Stimulated activated CD4-positive, alpha-beta T cell treated with anti-CD3 and anti-CD28 coated beads, TNF-alpha, amount 100 ng/mL, for 48 hours (primary cell): ENCODE measurements at places on chromosomes 6 and 20.

DNA sequence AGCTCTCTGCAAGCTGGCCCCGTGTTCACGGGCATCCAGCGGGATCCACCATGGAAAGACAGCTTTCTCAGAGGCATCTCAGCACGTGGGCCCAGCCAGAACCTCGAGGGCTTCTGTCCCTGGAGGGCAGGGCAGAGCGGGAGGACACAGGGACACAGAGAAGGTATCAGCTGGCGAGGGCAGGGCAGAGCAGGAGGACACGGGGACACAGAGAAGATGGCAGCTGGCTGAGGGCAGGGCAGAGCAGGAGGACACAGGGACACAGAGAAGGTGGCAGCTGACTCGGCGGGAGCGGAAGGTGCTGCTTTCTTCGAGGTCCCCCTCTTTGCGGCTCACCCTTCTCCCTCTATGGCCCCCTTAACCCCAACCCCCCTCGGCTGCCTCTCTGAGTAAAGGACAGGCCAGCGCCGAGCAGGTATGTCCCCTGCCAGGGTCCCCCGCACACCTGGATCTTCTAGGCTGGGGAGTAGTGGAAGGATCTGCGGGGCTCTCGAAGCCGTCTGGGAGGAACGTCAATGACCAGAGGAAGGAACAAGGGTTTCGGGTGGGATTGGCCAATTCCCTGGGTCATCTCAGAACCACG lies 28.9 kb upstream of the BHLHE23 start:
- DNase-seq = no peak

DNA sequence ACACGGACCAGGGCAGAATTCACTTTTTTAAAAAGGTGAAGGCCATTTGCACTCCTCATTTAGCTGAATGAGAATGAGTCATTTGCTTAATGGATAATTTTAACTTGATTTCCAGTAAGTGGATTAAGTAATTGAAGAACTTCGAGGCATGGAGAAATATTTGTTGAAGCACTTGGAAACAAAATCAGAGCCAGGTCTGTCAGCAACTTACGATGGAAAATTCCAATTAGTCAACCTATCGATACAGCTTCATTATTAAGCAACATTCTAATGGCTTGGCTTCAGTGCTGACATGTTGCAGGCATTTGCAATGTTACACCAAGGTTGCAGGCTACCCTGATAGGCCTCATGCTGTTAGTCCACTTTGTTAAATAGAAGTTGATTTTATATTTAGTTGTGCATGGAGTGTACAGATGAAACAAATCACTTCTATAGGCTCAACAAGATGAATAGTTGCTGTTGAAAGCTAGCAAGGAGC lies 423.5 kb upstream of the SLC35B3 start:
- no peak for DNase-seq

DNA sequence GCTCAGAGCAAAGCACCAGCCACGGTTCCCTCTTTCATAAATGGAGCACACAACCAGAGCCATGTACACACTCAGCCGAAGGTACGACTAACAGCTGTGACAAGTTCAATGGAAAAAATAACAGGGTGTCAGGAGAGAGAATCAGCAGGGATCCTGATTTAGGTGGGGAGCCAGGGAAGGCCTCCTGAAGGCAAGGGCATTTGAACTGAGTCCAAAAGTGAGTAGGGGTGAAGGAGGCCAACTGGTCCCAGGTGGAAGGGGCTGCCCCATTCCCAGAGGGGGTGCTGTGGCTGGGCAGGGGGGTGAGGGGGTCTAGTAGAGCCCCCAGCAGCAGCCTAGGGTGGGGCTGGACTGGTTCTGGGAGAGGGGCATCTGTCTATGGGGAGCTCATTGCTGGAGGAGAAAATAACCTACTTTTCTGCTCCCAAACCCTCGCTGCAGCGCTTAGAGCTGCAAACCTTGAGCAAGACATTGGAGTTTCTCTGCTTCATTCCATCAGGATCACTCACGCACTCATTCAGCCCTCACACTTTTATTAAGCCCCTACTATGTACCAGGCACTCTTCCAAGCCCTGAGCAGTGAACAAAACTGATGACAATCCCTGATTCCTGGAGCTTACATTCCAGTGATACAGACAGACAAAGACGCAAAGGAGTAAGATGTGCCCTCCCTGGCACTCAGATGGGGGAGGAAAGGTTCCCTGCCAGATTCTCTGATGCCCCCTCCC lies 113.5 kb downstream of the TOX2 start:
- no peak for DNase-seq

GRCh38 chr20:47660983-47661700 lies 124.1 kb downstream of the SULF2 start:
- DNase-seq = no peak

DNA sequence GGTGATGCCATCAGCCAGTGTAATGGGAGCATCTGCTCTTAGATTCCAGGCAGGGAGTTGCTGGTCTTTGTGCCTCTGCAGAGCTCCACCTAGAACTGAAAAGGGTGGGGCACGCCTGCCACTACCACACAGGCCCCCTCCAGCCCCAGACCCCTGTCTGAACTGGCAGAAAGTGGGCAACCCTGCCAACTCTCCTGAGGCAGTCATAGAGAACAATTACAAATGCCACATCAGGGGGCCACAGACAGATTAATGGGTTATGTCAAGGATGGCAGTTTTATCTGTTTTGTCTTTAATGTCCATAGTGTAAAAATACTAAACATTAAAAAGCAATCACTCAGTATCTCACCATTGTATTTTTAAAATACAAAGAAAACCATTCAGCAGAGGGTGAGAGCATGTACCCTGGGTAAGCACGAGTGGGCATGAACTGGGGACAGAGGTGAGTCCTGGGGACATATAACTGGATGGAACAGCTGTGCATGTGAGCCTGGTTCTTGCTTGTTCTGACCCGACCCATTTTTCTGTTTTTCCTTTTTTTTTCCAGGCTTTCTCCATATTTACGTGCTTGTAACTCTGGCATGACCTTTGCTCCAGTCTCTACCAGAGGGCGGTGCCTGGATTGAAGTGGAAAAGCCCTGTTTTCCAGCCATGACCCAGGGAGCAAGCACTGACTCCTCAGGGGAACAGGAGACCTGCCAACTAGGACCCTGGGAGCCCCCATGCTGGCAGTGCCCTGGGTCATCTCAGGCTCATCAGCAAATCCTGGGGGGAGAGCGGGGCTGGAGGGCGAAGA lies 8.2 kb downstream of the TRAF3IP2 start:
- no peak for DNase-seq

- no peak for DNase-seq
Observed at GRCh38 chr6:76441875-76442274, 369.4 kb upstream of the IMPG1 start.

- DNase-seq = no peak
Observed at GRCh38 chr6:137883400-137884148, 16.5 kb downstream of the TNFAIP3 start.

- no peak for DNase-seq
Observed at GRCh38 chr6:46983007-46983411, 59.1 kb downstream of the ADGRF1 start.

- peak; percentile 53 for DNase-seq
Observed at GRCh38 chr20:49541733-49542513, 26.0 kb downstream of the PTGIS start.

DNA sequence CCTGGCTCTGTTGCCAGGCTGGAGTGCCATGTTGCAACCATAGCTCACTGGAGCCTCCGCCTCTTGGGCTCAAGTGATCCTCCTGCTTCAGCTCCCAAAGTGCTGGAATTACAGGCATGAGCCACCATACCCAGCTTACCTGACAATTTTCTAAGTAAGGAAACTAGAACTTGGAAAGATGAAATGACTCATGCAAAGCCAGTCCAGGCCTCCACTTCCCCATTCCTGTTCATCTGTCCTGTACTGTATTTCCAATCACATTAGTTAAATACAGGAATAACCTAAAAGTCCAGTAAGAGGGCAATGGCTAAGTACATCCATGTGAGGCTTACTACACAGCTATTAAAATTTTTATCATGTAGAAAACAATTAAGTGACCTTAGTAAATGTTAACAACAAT lies 8.3 kb upstream of the ADGB start:
- DNase-seq = no peak

- peak; percentile 6 for DNase-seq
Observed at GRCh38 chr6:4935486-4935885, 68.4 kb downstream of the RPP40 start.

GRCh38 chr20:15033891-15034290 lies 696.5 kb upstream of the FLRT3 start:
- DNase-seq = no peak

DNA sequence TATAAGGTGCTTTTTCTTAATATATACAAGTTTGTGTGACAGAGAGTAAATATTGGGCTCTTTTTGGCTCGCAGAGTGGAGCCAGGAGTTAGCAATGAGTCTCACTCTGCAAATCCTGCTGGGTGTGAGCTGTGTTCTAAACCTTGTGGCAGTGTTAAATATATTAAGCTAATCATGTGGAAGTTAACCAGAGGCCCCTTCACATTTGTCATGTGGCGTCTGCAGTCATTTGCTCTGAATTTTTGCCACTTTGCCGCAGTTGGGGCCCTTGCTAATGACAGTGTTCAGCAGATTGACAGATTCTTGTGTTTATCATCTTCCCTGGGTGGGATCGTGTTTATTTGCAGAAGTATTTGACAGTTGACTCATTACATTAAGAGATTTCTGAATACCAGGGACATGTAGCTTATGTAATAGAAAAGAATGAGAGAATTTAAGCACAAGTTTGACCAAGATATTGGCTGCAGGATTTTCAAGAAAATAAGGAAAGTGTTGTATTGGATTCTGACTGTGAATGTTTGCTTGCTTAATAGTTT lies 37.9 kb downstream of the SPATA2 start:
- no peak for DNase-seq

- DNase-seq = no peak
Observed at GRCh38 chr6:126779331-126779730, 339.1 kb upstream of the RSPO3 start.

- no peak for DNase-seq
Observed at GRCh38 chr6:24089736-24090135, 36.3 kb upstream of the NRSN1 start.

- no peak for DNase-seq
Observed at GRCh38 chr20:46062151-46062550, 27.6 kb downstream of the NCOA5 start.

GRCh38 chr6:123529058-123529457 lies 107.7 kb downstream of the TRDN start:
- DNase-seq = no peak

DNA sequence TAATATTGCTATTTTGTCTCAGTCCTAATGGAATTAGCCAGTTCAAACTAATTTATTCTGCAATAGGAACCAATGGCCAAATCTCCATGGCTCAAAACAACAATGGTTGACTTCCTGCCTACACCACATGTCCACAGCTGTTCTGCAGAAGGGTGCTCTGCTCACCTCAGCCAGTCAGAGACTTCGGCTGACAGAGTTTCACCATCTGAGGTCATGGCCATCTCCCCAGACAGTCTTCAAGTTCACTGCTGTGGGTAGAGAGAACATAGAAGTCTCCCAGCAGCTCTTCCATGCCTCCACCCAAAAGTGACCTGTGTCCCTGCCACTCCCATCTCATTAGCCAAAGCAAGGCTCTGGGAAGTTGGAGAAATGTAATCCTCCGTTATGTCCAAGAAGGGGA lies 65.1 kb upstream of the FOXC1 start:
- no peak for DNase-seq

DNA sequence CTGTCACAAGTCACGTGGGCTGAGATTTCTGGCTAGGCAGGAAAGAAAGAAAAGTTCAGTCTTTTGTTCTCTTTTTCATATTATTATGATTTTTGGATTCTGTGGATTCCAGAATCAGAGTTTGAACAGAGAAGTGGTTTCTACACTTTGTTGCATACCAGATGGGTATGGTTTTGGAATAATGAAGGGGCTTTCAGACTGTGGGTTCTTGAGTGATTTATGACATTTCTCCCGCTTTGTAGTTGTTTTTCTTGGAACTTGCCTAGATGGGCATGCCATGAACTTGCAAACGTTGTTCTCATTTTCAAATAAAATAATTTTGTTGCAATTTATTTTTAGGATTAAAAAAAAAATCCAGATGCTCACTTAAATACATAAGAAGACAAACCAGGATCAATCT lies 34.4 kb downstream of the CBFA2T2 start:
- no peak for DNase-seq

GRCh38 chr6:154715446-154715845 lies 17.8 kb upstream of the SCAF8 start:
- no peak for DNase-seq

DNA sequence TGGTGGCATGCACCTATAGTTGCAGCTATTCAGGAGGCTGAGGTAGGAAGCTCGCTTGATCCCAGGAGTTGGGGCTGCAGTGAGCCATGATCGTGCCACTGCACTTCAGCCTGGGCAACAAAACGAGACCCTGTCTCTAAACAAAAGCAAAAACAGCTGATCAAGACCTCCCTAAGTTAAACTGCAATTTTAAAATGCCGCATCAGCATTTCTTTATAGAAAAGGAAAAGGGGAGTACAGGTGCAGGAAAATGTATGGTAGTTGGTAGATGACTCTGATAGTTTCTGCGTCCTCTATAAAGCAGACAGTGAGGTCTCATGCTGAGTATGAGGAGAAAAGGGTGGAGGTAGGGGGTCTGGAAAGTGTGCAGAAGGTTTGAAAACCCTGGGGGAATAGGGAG lies 8.9 kb upstream of the TBCC start:
- DNase-seq = no peak

GRCh38 chr20:49835031-49835430 lies 22.4 kb downstream of the SLC9A8 start:
- no peak for DNase-seq

DNA sequence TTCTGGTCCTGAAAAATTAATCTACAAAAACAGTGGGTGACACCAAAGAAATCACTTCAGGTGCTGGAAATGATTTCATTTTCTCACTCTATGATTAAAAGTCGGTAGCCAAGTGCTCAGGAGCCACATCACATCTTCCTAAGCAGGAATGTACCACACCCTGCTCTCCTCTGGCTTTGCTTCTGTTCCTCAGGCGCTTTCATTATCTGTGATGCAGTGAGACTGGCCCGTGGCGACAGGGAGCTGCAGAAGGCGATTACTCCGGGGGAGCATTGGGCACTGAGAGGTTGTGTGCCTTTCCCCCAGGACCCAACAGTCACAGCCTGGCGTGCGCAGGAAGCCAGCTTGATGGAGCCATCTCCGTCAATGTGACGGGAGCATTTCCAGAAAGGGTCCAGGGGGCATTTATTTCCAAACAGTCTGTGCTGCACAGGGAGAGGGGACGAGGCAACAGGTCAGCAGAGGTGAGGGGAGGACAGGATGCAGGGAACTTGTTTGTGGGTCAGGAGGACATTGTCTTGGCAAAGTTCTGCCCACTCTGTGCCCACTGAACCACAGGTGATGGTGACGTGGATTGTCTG lies 5.6 kb upstream of the ZNF831 start:
- no peak for DNase-seq

DNA sequence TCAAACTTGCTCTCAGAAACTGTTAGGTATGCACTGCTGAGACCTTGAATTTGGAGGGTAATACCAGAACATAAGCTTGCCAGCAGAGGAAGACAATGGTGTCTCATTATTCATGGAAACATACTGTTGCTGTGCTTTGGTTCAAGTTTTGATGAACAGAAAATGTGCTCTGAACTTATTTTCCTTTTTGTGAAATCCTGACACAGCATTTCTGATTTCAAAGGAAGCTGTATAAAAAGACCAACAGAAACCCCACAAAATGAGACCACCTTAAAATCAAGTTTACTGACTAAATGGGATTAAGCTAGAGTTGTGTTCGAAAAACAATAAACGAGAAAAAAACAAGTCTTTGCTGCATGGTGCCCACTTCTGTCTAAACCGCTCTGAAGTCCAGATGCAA lies 70.3 kb downstream of the PRDM1 start:
- DNase-seq = no peak
